ENCODE measurements at places on chromosomes 1 and 21. TPM values are rescaled to one million over a fixed set of nuclear protein-coding genes. Genes with fewer than 3 reads are reported as not detected.
A peak's percentile ranks its signal among the peaks of the same experiment; 100 is the strongest.

The DAB1 gene
- 0.09 TPM for total RNA-seq

The S100A14 gene
- total RNA-seq: 137 TPM

The NHLH1 gene
- 0.05 TPM for total RNA-seq

The LRRC38 gene
- 0.19 TPM for total RNA-seq

The CA14 gene
- total RNA-seq: 0.09 TPM

DNA sequence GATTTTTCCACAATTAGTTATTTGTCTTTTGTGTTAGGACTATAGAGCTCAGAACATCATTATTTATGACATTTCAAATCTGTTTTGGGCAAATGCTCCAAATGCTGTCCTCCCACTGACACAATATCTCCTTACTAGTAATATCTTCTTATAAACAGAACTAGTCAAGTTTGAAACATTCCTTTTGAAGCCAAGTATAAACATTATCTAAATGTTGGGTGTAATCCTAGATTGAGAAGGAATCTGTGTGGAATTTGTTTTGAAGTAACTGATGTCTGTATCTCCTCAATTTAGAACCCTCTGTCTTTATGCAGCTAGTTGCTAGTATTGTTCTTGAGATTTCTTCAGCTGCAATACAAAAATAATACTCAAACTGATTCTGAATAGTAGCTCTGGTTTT is 28.5 kb upstream of the PAXBP1 start:
- no peaks in the 10 kb centered on the region for H3K36me3 ChIP-seq
- no peaks in the 10 kb centered on the region for H3K27me3 ChIP-seq
- H3K4me1 ChIP-seq: no peaks in the 10 kb centered on the region
- DNase-seq: no peak
- H3K4me3 ChIP-seq: no peak overlapping the region

DNA sequence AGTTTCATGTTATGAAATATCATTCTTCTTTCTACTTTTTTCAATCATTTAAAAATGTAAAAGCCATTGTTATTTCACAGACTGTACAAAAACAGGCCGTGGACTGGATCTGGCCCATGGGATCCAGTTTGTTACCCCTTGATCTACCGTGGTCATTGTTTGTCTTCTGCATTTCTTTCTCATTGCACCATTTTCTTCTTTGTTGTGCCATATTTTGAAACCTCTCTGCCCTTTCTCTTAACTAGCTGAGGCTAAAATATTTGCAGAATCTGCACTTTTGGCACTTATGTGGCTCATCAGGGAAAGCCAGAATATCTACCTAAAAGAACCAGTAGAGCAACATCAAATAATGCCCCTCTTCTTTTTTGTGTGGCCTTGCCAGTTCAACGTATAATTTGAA is 50.5 kb downstream of the DNAJC6 start:
- DNase-seq: no peak
- H3K27me3 ChIP-seq: no peaks in the 10 kb centered on the region
- H3K4me3 ChIP-seq: no peak overlapping the region
- no peak overlapping the region for H3K27ac ChIP-seq

GRCh38 chr1:109530457-109531087 is 9.1 kb upstream of the GPR61 start:
- H3K4me3 ChIP-seq: no peak overlapping the region
- no peaks in the 10 kb centered on the region for H3K36me3 ChIP-seq
- peaks cover 4% of the 10 kb centered on the region for H3K4me1 ChIP-seq
- DNase-seq: no peak
- H3K27ac ChIP-seq: no peak overlapping the region

DNA sequence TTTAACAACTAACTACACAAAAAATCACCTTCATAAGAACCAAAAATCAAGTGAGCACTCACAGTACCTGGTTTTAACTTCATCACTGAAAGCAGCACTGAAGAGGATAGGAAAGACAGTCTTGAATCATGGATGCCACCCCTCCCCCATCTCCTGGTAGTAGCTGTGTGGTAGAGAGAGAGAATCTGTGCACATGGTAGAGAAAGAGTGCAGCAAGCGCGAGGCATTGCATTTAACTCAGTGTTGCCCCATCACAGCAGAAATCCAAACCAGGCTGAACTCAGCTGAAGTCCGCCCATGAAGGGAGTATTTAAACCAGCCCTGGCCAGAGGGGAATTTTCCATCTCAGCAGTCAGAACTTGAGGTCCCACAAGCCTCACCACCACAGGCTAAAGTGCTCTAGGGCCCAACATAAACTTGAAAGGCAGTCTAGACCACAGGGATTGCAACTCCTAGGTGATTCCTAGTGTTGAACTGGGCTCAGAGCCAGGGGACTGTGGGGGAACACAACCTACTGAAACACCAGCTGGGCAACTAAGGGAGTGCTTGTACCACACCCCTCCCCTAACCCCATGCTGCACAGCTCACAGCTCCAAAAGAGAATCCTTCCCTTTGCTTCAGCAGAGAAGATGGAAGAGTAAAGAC is 38.4 kb downstream of the VAV3 start:
- no peak overlapping the region for H3K27ac ChIP-seq
- no peak for DNase-seq
- peaks cover 20% of the 10 kb centered on the region for H3K4me1 ChIP-seq
- H3K36me3 ChIP-seq: no peaks in the 10 kb centered on the region

DNA sequence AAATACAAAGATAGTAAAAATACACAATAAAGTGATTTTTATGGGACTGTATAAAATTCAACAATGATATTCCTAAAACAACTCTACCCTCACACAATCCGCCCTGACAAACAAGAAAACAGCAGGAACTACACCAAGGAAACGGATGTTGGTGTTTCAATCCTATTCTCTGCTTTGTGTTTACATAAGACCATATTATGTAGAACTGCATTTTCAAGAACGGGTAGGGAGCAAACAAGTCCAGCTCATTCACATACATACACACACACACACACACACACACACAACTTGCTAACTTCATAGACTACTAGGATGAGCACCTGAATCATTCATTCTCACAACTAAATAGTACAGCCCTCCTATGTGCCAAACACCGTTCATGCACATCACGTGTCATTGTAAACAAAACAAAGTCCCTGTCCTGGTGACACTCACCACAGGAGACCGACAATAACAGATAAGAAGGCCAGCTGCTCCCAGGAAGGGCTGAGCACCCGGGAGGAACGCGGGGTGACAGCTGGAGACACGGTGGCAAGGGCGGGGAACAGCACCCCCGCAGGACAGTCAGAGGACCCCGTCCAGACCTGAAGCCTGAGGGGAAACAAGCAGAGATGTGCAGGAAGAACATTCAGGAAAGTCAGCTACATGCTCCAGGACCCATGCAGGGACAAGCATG is 43.0 kb downstream of the NPHP4 start:
- H3K36me3 ChIP-seq: peaks cover 4% of the 10 kb centered on the region
- no peaks in the 10 kb centered on the region for H3K4me1 ChIP-seq
- no peaks in the 10 kb centered on the region for H3K27me3 ChIP-seq
- DNase-seq: no peak

DNA sequence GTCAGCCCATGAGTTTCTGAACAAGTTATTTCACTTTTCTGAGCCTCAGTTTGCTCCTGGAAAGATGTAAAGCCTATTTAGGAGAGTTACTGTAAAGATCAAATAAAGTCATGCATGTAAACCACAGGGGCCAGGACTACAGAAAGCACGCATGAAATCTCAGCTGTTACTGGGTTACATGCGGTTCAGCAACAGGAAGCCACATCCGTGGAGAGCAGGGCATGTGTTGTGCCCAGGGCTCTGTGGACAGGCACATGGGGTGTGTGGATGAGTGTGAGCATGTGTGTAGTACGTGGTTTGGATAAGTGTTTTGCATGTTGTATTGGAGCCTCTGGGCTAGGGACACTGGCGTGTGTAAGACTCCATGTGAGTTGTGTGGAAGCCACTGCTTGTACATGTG is 2.2 kb upstream of the EPHA2 start:
- no peak overlapping the region for H3K4me3 ChIP-seq
- no peaks in the 10 kb centered on the region for H3K36me3 ChIP-seq
- H3K27ac ChIP-seq: no peak overlapping the region
- H3K27me3 ChIP-seq: peaks cover 49% of the 10 kb centered on the region
- H3K4me1 ChIP-seq: peaks cover 51% of the 10 kb centered on the region
- no peak for DNase-seq

DNA sequence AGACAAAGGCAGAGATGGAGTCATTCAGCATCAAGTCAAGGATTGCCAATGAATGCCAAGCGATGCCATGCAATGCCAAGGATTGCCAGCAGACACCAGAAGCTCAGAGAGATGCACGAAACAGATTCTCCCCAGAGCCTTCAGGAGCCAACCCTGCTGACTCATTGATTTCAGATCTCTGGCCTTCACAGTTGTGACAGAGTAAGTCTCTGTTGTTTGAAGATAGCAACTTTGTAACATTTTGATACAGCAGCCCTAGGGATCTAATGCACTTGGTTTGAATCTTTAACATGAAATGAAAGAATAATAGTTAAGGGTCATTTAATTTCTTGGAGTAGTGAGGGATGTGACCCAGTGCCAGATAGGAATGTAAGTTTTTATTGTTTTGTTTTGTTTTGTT is 287.4 kb upstream of the RUNX1 start:
- DNase-seq: no peak
- no peaks in the 10 kb centered on the region for H3K36me3 ChIP-seq
- H3K4me1 ChIP-seq: no peaks in the 10 kb centered on the region
- H3K27me3 ChIP-seq: no peaks in the 10 kb centered on the region

GRCh38 chr1:185238447-185238846 is 78.6 kb downstream of the IVNS1ABP start:
- no peak overlapping the region for H3K27ac ChIP-seq
- no peaks in the 10 kb centered on the region for H3K27me3 ChIP-seq
- DNase-seq: peak; percentile 21
- no peaks in the 10 kb centered on the region for H3K36me3 ChIP-seq

DNA sequence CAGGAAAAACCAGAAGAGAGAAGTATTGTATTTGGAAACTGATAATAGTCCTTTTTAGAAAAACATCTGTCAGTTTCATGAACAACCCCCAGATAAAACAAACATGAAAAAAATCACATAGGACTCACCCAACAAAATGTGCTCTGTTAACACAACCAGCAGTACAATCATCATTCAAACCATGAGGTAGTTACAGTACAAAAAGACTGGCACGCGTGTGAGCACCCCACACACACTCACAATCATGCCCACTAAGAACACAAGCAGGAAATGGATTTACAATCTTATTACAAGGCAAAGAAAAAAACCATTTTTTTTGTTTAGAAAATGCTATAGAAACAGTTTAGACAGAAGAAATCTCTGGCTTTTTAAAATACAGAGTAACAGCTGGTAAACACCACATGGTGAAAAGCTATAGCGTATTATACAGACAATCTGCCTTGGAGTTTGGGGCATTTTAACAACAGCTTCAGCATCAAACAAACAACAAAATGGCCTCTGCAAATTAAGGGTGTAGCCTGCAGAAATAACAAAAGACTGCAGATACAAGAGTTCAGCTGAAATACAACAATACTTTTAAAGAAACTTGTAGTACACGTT is 180.0 kb downstream of the CDC7 start:
- H3K36me3 ChIP-seq: no peaks in the 10 kb centered on the region
- H3K4me3 ChIP-seq: no peak overlapping the region
- peaks cover 17% of the 10 kb centered on the region for H3K4me1 ChIP-seq
- no peak for DNase-seq
- H3K27me3 ChIP-seq: no peaks in the 10 kb centered on the region

GRCh38 chr1:25500694-25501093 is 42.7 kb upstream of the LDLRAP1 start:
- H3K4me3 ChIP-seq: no peak overlapping the region
- H3K27me3 ChIP-seq: no peaks in the 10 kb centered on the region
- H3K4me1 ChIP-seq: peaks cover 14% of the 10 kb centered on the region
- no peak for DNase-seq
- H3K36me3 ChIP-seq: peaks cover 49% of the 10 kb centered on the region
- no peak overlapping the region for H3K27ac ChIP-seq

GRCh38 chr1:207791290-207791689 is 39.4 kb downstream of the CD46 start:
- H3K27ac ChIP-seq: no peak overlapping the region
- no peaks in the 10 kb centered on the region for H3K4me1 ChIP-seq
- peaks cover 12% of the 10 kb centered on the region for H3K36me3 ChIP-seq
- H3K4me3 ChIP-seq: no peak overlapping the region
- DNase-seq: no peak

DNA sequence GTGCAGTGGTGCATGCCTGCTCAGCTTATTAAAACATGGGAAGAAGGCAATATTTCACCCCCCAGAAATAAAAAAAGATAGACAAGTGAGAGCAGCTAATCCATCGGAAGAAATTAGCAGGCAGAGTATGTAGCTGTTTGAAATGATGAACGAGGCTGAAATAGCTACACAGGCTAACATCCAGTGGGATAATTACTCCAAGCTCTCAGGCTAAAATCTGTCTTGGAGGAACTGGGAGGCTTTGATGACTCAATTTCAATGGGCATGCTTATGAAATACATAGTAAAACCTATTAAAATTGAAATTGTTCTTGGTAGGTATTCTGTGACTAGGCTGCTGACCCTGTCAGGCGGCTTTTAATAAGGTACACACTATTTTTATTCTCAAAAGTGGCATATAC is 84.1 kb upstream of the RRP15 start:
- H3K36me3 ChIP-seq: no peaks in the 10 kb centered on the region
- no peaks in the 10 kb centered on the region for H3K27me3 ChIP-seq
- no peak overlapping the region for H3K4me3 ChIP-seq
- H3K27ac ChIP-seq: no peak overlapping the region
- DNase-seq: no peak
- no peaks in the 10 kb centered on the region for H3K4me1 ChIP-seq

- DNase-seq: no peak
- H3K27me3 ChIP-seq: no peaks in the 10 kb centered on the region
- no peaks in the 10 kb centered on the region for H3K4me1 ChIP-seq
- no peak overlapping the region for H3K27ac ChIP-seq
- no peak overlapping the region for H3K4me3 ChIP-seq
- H3K36me3 ChIP-seq: no peaks in the 10 kb centered on the region
Measured at GRCh38 chr1:86507935-86508582, 38.8 kb upstream of the CLCA4 start.

DNA sequence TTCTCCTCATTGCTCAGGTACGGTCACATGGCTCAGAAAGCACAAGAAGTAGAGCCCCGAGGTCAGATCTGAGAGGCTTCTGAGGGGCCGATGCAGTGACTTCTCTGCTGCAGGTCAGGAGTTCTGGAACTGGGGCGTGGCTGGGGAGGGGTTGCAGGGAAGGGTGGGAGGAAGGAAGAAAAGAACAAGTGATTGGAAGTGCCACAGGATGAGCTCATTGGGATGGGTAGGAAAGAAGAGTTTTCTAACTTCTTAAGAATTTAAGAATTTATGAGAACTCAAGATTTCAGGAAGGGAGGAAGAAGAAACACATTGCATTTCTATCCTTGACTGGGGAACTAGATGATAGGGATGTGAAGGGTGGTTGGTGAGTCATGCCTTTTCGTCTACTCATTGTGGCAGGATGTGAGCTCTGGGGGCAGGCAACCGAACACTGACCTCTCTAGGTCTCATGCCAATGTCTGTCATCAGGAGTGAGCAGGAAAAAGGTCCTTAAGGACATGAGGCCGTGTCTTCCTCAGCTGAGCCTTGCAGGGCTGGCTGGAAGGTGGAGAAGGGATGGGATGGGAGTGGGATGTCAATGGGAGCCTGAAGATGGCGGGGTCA is 497 bp downstream of the FCRLB start:
- peaks cover 10% of the 10 kb centered on the region for H3K4me1 ChIP-seq
- no peaks in the 10 kb centered on the region for H3K36me3 ChIP-seq
- DNase-seq: no peak
- no peak overlapping the region for H3K27ac ChIP-seq
- no peak overlapping the region for H3K4me3 ChIP-seq
